Renal cortical epithelial cell (primary cell): ENCODE measurements at places on chromosomes 1 and 21.

DNA sequence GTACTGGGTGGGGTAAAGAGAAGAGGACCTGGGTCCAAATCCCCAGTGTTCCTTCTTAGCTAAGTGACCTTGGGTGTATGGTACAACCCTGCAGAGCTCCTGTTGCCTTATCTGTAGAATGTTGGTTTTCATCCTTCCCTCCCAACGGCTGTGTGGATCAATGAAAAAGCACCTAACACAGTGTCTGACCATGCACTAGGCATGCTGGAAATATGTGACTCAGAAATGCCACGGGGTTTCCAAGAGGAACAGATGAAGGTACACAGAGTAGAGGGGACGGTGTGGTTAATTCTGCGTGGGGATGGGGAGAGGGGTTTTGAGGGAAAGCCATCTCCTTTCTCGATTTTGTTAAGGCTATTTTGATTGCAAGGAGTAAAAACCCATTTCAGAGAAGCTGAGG is 8.6 kb downstream of the NIPAL3 start:
- DNase-seq, result no peak

DNA sequence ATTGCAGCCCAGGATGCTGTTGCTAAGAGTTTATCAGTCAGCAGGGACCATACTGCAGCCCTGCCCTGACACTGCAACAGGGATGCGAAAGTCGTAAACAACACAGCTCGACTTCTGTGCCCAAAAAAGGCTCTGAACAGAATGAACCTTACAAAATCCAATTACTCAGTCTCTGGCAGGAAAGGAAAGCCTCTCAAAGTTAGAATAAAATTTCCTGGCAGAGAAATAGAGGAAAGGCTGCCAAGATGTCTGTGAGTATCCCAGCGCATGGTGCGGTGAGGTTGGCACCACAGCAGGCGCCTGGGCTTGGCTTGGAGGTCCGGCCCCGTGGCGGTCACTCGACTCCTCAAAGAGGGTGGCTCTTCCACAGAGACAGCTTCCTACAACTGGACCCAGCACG is 185.8 kb downstream of the PCP4 start:
- DNase-seq, result no peak

DNA sequence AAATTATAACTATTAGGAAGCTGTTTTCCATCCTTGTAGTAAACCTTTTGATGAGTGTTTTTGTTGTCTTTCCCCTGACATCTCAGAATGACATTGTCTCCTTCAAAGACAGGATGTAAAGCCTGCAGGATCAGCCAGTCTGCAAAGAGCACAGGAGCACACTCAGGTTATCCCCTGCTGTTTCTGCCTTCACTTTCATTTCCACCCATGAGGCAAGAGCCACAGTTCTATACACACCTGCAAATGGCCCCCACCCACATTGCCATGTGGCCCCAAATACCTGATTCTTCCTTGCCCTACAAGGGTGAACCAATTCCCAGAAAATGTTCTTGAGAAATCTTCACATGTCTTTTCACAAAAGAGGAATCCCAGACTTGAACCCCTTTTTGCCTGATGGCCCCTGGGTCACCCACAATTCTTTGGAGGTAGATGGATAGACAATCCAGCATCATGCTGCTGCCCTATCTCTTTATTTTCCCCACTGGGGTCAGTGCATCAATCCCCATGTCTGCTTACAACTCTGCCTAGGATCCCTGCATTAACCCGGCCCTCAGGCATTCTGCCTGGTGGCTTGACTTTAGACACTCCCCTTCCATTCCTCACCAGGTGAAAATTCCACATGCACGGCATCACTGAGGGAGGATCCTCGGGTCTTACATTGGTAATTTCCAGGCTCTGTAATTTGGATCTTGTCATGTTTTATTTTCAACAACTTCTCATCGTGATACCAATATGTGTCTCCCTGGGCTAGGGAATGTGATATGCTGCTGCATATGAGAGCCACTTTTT is 2.6 kb downstream of the FCRL3 start:
- DNase-seq, result no peak

DNA sequence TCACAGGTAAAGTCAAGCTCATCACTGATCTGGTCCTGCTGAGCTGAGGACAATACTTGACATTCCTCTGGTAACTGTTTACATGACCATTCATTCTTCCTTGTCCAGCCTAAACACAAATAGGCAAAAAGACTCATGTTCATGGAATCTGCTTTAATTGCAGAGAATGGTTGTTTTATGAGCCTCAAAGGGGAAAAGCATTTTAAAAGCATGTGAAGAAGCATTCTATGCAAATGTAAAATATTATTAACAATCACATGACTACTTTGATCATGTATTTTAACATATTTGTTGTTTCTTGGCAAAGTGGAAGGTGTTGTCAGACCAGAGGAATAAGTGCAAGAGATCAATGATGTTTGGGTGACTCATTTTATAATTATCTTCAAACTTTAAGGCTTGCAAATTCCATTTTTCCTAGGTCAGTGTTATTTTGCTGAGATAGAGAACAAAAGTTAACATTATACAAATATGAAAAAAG is 133.7 kb downstream of the RUNX1 start:
- DNase-seq, result peak; percentile 82

GRCh38 chr1:206761159-206761768 is 9.3 kb upstream of the IL19 start:
- DNase-seq, result no peak

- peak; percentile 53 for DNase-seq
These were observed 51.1 kb downstream of the SIM2 start for GRCh38 chr21:36749935-36750575.

DNA sequence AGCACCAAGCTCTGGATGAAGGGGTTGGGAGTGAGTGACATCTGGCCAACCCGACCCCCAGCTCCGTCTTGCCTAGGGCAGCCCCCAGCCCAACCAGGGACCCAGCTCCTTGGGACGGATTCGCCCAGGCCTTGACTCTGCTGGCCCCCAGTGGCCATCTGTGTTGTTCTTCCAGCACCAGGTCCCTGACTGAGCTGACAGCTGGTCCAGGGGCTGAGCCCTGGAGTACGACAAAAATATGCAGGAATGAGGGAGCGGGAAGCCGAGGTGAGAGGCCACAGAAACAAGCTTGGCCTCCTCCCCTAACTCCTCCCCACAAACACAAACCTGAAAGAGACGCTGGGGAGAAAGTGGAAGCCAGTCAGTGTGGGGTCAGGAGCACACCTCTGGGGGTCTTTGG is 55.0 kb upstream of the PAX7 start:
- peak; percentile 22 for DNase-seq

DNA sequence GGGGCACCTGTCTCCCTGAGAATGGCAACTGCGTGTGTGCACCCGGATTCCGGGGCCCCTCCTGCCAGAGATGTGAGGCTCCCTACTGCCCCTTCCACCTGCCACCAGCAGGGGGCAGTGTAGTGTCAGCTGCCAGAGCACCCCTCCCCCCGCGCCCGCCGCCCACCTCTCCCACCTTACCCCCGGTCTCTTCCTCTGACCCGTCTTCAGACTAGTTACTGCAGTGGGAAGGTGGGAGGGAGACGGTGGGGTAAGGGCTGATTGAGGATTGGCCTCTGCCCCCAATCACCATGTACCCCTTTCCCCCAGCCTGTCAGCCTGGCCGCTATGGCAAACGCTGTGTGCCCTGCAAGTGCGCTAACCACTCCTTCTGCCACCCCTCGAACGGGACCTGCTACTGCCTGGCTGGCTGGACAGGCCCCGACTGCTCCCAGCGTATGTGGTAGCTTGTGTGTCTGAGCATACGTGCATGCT is 10.1 kb upstream of the LRRC71 start:
- no peak for DNase-seq

GRCh38 chr1:34858901-34859445 is 576 bp downstream of the SMIM12 start:
- no peak for DNase-seq

DNA sequence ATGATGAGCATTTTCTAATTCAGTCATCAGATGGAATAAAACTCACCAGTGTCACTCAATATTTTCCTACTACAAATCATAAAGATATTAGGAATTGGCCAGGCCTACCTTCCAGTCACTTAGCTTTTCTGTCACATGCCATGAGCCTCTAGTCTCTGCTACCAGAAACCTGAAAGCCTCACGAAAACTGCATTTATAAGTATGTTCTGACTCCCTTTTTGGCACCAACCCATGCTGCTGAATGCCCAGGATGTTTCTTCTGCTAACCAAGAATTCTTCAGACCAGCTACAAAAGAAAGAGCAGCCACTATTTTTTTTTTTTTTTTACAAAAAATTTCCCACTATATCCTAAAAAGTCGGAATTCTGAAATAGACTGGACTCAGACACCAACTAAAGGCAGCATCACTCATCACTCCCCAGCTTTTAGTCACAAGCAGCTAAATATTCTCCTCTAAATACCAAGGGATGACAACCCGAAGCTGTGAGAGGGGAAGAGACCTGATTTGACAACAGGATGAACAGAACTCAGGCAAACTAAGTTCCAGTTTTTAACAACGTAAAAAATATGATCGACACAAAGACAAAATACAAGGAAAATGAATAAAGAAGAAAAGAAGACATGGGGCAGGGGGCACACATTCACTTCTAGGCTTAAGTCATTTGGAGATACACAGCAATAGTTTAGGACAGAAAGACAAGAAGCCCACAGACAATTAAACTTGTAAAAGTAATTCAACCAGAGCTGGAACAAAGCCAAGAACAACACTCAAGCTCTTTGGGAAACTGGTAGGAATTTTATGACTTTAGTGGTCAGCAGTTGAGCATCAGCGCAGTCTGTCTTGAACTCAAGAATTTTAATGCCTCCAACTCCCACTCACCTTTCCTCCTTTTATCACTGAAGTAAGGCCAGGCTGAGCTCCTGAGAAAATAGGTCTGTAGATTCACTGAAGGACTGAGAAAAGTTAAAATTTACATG is 1.7 kb downstream of the DCAF8 start:
- DNase-seq, result peak; percentile 97

GRCh38 chr1:16992102-16992501 is 11.7 kb upstream of the MFAP2 start:
- no peak for DNase-seq

- no peak for DNase-seq
These were observed 2.0 kb downstream of the ARHGAP29 start for GRCh38 chr1:94235189-94236012.

DNA sequence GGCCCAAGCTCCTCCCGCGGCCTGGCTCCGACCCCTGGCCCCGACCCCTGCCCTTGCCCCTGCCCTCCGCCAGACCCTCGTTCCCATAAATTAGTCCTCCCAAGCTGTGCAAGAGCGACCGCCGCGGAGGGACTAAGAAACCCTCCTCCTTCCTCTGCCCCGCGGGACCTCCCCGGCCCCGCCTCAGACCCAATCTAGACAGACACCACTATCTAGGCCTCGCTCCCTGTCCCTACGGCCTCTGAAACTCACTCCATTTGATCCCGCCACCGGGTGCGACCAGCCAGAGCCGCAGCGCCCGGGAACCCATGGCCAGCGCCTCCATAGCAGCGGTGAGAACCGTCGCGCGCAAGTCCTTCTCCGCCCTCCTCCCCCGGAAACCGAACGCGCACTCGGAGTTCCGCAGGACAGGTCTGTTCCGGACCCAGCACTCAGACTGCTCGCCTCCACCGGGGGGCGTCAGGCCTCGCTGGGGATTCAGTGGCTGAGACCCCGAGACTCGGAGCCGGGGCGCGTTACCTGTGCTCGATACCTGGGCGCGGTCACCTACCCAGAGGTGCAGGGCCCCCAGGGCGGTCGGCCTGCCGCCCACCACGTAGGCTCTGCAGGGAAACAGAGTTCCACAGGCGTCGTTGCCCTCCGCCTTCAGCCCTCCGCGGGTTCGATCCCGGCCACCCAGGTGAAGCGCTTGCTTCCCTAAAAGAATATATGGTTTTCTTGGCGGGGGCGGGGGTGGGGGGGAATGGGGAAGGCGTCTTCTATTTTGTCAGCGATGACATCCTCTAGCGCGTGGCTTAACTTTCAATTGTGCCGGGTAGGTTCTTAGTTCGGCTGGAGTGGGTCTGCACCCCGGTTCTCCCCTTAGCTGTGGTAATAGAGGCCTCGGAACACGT is at the start of gene MRPL39:
TSS of gene MRPL39 (minus strand) at position 331 of the 893 bp plus-strand sequence. CDS start at position 325, 6 bp downstream.
- DNase-seq, result peak; percentile 69

- no peak for DNase-seq
These were observed 191.4 kb downstream of the AMY1C start for GRCh38 chr1:103941086-103941485.

GRCh38 chr1:77832901-77833300 is 53.5 kb downstream of the MIGA1 start:
- DNase-seq, result peak; percentile 97

GRCh38 chr1:83620016-83620415 is 378.9 kb downstream of the TTLL7 start:
- no peak for DNase-seq

DNA sequence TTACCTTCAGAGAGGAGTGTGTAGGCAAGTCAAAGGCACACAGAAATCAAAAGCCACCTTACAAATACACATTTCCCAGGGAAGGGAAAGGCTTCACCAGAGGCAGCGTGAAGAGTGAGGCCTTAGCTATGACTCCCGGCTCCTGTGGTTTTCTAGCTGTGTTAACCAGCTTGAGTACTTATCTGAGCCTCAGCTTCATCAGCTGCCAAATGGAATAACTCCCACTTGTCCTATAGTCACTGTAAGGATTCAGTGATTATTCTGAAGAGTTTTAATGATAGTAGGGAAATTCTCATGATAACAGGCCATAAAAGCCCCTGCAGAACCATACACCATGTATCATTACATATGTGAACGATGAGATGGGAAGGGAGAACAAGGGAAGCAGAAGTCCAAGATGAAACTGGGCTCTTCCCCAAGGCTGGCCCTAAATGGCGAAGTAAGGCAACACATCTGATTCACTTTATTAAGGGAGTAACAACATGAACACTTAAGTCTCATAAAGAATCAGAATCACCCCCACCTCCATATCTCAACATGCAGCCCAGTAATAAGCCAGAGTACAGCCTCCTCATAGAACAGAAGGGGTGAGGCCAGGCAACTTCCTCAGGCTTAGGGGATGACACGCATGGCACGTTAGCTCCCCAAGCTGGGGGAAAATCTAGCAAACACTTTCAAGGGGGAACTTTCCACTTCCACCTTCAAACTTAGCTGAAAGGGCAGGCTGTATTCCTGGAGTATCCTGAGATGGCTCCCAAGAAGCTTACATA is 63.7 kb downstream of the SLC66A1 start:
- DNase-seq, result no peak

- no peak for DNase-seq
These were observed 290.9 kb downstream of the LRRIQ3 start for GRCh38 chr1:73907051-73907450.
